ENCODE measurements at places on chromosomes 5 and 9.
A peak's percentile ranks its signal among the peaks of the same experiment; 100 is the strongest.

DNA sequence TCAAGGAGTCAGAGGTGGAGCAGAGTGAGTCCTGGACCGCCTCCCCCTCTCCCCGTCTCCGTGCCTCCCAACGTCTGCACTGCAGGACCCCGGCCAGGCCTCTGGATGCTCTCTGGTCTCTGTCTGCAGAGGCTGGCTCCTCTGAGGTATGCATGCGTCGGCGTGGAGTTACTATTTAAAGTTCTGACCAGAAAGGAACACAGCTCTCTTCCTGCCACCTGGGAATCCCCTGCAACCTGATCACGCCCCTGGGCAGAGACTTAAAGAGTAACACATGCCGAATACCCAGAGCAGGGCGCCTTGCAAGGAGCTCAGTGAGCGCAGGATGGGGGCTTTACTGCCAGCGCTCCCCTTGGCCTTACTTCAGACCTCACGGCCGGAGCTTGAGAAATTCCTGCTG, 16.0 kb downstream of the ANXA6 start:
- peak; percentile 39 for DNase-seq

DNA sequence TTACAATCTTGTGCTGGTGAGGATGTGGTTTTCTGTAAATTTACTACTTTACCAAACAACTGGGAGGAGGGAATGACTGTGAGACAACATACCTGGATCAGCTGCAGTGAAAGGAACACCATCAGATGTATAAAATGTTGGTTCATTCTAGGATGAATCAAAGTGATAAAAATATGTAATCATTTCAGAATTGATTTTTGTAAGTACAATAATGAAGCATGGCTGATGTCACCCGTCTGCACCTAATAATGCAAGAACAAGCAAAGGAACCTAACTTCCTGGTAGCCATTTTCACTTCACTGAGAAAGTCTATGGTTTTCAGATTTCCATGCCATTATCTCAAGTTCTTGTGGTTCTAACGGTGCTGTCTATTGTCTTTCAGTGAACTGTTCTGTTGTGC, 18.7 kb upstream of the C5orf34 start:
- no peak for DNase-seq

- DNase-seq, result no peak
Observed at GRCh38 chr5:8114597-8115266, 245.8 kb downstream of the MTRR start.

- no peak for DNase-seq
Observed at GRCh38 chr9:83520292-83520691, 17.9 kb downstream of the FRMD3 start.

DNA sequence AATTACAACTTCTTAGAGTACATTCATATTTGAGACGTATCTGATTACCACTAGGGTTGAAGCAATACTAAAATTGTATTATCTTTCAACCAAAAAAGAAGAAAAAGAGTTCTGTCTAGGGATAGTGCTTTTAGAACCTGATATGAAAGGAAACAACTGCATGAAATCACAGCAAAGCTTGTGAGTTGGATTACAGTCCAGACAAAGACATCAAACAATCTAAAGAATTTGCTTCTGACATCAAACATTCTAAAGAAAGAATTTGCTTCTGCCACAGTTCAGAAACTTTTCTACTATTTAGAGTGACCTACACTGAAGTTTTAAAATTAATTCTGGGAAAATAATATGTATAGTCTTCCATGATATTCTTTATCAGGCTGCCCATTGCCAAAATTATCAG, 1141.1 kb upstream of the ACO1 start:
- DNase-seq, result no peak

- DNase-seq, result peak; percentile 34
Observed at GRCh38 chr9:127723444-127723843, 7.6 kb downstream of the TTC16 start.

DNA sequence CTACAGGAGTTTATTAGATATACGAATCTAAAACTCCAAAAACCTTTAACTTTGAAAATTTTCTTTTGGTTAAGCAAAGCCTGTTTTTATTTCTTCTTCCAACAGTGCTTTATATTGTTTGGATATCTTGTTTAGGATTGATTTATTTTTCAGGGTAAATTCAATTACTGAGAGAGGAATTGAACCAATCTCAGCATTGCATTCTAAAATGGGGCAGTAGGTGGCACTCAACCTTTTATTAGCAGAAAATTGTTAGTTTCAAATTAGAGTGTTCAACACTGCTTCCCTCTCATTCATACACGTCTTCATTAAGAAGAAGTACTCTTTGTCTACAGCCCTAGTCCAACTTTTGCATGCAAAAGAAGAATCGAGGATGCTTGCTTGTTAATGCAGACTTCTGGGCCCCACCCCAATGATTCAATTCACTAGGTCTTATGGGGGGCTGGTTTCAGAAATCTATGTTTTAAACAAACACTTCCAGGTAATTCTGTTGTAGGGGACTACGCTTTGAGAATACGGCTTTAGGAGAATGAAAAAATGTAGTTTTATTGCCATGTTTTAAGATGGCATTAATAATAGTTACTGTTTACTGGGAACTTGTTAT, 26.6 kb downstream of the MRPL22 start:
- DNase-seq, result no peak

DNA sequence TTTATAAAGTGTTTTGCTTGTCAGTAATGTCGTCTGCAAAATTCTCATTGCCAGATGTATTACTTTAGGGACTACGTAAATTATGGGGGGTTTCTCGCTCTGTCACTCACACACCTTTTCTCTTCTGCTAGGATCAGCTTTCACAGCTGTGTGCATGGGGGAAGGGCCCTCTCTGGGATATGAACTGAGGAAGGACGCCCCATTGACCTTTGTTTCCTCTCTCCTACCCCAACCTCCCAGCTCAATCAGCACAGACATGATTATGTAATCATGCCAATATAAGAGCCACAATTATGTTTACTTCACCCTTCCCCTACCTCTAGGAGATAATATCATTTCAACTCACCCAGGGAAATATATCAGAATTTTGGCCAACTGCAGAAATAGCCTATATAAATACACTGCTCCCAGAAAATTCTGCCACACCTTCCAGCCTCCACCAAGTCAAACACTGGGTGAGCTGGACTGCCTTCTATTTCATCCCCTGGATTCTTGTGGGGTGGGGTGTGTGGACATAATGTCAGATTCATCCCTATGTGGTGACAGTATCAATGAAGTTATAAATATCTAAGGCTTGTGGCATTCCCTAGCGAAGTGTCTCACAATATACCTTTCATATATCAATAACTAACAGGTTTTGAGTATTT, 12.6 kb upstream of the SEMA5A start:
- DNase-seq, result no peak

GRCh38 chr5:106962464-106963230, 708.1 kb downstream of the EFNA5 start:
- peak; percentile 37 for DNase-seq

GRCh38 chr5:163439092-163439425, 1.7 kb downstream of the CCNG1 start:
- peak; percentile 33 for DNase-seq

DNA sequence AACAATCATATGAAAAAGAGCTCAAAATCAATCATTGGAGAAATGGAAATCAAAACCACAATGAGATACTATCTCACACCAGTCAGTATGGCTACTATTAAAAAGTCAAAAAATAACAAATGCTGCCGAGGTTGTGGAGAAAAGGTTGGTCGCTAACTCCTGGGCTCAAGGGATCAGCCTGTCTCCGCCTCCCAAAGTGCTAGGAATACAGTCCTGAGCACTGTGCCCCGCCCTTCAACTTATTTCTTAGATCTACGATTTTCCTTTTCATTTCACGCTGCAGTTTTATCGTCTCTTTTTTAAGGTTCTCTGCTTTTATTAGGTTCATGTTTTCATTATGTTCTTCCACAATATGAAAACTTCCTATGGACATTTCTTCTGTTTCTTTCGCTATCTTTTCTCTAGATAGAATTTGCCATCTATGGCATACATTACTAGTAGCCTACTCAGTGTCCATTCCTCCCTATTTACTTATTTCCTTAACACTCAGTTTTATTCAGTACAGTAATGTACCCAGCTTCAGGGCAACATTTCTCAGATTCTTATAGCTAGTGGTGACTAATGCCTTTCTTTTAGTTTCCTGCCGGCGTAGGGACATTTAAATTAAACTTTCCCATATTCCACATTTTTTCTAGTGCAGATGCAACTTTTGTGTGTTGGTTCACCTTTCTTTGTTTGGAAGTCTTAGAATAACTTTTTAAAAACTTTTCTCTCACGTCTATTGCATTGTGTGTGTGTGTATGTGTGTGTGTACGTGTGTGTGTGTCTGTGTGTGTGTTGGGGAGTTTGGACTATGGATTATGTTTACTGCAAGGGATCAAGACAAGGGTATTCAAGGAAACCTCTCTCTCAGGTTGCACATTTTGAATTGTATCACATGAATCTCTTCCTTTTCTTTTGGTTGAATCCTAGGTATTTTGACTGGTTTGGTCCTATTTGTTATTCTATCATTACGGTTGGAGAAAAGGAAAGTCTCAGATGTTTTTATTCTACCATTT, 21.6 kb upstream of the FBN2 start:
- DNase-seq, result no peak

- no peak for DNase-seq
Observed at GRCh38 chr5:35483191-35483590, 134.5 kb upstream of the SPEF2 start.

DNA sequence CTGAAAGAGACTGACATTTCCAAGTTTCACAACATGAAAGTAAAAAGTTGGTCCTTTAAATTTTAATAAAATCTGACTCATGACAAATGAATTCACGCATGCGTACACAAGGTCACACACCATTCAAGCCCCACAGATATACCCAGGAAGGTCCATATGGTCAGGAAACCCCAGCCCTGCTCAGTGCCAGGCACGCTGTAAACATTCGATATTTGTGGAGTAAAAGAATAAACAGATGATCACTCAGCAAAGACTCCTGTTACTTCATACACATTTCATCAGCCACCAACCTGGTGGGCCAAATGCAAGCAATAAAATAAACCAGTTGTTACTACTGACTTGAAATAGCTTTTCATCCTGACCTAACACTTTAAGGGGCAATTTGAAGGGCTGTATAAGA, 158.0 kb upstream of the RETREG1 start:
- DNase-seq, result no peak

GRCh38 chr5:10133830-10134229, 115.9 kb downstream of the ATPSCKMT start:
- DNase-seq, result no peak

- DNase-seq, result no peak
Observed at GRCh38 chr9:129394886-129395279, 216.8 kb upstream of the IER5L start.

DNA sequence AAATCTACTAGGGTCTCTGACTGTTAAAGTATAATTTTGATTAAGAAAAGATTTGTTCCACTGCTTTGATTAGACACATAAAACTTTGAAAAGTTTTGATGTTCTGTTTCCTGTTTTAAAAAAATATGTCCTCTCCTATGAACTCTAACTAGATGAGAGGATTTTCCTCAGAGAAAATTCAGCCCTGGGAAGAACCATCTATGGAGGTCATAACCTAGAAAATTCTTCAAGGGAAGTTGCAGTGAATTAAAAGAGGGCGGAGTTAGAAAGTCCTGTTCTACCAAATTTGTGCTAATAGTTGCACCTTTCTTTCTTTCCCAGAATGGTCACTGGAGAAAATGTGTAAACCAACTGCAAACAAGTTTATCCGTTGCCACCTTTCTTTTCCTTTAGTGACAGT, 27.7 kb downstream of the PIK3R1 start:
- DNase-seq, result no peak

- DNase-seq, result peak; percentile 20
Observed at GRCh38 chr5:166509085-166509484, 1782.4 kb upstream of the WWC1 start.

- peak; percentile 19 for DNase-seq
Observed at GRCh38 chr5:138177941-138178515, 402 bp downstream of the BRD8 start.

DNA sequence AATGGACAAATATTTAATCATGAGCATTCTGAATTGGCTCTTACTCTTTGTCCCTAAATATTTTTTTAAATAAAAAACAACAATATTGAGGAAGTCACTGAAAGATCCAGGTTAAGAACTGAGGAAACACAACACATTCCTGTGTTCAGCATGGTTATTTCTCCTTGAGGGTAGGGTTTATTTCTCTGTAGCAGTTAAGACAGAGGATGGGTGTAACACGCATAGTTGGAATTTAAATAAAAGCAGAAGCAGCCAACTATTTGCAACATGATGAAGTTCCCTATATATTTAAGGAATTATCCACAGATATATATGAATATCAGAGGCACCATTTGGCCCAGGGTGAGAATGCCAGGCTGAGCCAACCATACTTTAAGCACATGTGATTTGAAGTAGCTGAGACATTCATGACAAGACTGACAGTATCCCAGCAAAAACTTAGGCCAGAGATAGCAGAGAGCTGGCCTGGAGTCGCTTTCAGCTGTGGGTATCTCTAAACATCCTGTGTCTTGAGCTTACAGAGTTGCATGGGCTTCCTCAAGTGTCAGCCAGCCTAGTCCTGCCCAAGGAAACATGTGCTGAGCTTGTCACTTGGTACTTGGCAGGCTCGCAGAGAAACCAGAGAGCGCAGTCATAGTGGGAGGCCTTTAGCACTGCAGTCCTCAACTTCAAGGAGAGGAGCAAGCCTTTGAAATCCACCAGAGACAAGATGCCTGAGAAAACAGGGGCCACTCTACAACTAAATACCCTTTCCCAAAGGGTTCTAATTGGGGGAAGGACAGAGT, 43.6 kb downstream of the SEMA5A start:
- DNase-seq, result no peak

GRCh38 chr5:9927521-9927997, 297.4 kb upstream of the TAS2R1 start:
- DNase-seq, result peak; percentile 86

- no peak for DNase-seq
Observed at GRCh38 chr5:36938129-36938528, 61.6 kb downstream of the NIPBL start.

- no peak for DNase-seq
Observed at GRCh38 chr5:151125421-151125820, 32.2 kb downstream of the ANXA6 start.

DNA sequence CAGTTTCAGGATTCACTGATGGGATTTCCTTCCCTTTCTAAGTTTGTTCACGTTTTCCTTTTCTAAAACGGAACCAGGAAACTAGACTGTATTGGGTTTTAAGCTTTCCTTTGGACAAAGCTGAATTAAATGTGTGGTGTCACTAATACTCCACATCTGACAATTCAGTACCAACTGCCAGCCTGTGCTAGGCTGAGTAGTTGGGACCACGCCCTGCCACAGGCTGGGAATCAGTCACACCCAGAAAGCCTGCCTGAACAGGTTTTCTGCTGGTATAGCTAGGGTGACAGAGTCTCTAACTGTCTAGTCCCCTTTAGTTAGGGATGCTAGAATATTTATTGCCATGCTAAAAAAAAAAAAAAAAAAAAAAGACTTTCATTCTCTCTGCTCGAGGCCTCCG, 15.6 kb downstream of the SPACA9 start:
- DNase-seq, result no peak

GRCh38 chr9:71791875-71792274, 23.6 kb upstream of the CEMIP2 start:
- DNase-seq, result peak; percentile 94
